ENCODE measurements at places on chromosomes 3 and 15.

- no peak for DNase-seq
These were observed 21.7 kb downstream of the DZIP1L start for GRCh38 chr3:138093721-138094120.

GRCh38 chr15:42066764-42067415, 27.5 kb downstream of the PLA2G4D start:
- no peak for DNase-seq

- DNase-seq, result no peak
These were observed 2.7 kb downstream of the FBXO40 start for GRCh38 chr3:121595765-121596406.

DNA sequence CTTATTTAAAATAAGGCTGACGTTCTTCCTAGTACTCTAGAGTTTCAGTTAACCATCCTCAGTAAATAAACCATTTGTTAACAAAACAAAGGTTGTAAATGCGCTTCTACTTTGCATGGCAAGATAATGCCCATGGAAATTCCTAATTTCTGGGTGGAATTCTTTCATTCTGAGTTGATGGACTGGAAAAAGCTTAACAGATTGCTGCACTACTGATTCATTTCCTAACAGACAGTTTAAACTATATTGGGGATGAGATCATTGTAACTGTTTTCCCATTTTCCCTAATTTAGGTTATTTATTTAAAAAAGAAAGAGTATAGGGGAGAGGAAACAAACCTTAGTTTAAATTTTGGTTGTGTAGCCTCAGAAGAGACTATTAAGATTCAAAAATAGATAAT, 342.2 kb downstream of the NLGN1 start:
- no peak for DNase-seq

- DNase-seq, result no peak
These were observed 102.3 kb downstream of the POLQ start for GRCh38 chr3:121443456-121443855.

GRCh38 chr3:109930582-109930981, 593.2 kb upstream of the DPPA4 start:
- DNase-seq, result no peak

DNA sequence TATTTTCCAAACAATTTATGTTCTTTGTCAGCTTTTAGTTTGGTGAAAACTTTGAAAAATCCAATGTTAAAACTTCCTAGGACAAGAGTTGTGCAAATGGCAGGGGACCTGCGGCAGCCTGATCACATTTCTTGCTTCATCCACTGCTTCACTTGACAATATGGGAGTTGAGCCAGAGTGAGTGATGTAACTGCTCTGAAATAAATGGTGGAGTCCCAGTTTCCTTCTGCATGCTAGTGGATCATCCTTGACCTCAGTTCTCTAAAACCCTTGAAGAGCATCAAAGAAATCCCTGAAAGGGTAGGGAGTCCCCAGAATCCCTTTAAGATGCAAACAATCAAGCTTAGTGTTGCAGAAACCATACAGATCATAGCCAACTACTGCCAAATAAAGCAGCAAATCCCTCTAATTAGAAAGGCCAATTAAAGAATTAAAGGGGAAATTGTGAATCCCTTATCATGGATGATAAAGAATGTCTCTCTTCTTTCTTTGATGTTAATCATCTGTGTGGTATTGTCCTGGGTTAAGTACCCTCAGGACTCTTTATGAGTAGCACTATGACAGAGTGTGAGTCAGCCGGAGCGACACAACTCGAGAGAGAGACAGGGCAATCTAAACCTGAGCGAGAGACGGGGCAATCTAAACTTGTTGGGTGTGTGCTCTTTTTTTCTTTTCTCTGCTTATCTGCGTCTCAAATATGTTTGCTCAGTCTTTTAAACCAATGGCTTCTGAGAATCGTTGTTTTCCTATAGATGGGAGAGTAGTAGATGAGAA, 41.8 kb upstream of the GAP43 start:
- DNase-seq, result no peak

DNA sequence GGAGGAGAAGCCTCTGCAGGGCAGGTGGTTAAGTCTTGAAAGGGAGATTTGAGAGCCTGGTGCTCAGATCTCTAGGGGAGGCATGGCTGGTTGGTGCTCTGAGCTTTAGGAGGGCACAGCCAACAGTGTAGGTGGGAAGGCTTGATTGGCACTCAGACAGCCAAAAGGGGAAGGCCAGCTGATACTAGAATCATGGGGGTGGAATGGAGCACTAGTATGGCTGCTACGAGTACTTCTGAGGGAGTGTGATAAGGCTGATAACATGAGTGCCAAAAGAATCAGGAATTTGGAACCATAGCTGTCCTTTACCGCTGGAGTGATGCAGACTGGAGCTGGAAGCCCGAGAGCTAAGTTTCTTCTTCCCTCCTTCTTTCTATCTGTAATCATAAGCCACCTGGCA, 184.6 kb upstream of the TBC1D5 start:
- DNase-seq, result no peak

GRCh38 chr3:14620512-14620911, 31.1 kb upstream of the CCDC174 start:
- no peak for DNase-seq

DNA sequence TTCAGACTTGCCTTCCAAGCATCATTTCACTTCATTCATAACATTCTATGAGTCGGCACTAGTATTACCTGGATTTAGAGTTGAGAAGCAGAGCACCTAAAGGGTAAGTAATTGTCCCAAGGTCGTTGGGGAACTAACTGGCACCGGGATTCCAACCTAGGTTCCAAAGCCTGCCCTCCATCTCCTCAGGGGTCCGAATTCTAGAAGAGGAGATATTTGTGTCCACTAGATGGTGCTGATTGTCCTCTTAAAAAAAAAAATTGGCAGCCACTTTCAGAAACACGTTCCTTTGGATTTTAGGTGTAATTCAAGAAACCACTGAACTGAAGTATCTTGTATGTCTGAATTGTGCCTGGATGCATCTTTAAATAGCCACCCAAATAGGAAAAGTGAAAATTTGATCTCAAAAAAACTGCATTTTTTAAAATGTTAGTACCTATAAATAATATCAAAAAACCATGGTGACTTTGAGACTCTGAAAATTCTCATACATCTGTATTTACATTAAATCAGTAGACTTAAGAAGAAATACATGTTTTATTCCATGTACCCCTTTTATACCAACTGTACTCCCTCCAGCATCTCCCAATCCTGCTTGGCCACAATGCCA, 3.9 kb upstream of the FSIP1 start:
- DNase-seq, result no peak

GRCh38 chr15:72182244-72182643, 15.3 kb downstream of the GRAMD2A start:
- no peak for DNase-seq

- DNase-seq, result no peak
These were observed 318.5 kb upstream of the ADAMTS9 start for GRCh38 chr3:65006300-65006739.

- DNase-seq, result no peak
These were observed 83.1 kb upstream of the RASGRP1 start for GRCh38 chr15:38647683-38648082.

DNA sequence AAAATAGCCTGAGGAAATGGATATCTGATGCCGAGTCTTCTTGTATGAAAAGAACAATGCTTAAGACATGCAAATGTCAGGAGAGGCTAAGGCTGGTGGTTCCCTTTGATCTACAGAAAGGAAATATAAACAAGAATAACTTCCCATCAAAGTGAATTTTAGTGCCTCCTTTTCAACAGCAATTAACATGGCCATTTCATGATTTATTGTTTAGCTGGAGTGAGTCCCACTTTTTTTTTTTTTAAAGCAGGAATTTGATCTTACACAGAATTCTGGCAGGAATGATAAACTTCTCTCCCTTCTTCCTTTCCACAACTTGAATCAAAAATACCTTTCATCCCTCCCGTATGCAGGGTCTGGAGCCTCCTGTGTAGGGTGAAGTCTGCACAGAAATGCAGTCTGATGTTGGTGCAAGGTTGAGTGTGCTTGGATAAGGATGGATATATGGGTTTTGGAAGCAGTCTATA, 287.0 kb downstream of the MEX3B start:
- DNase-seq, result no peak

DNA sequence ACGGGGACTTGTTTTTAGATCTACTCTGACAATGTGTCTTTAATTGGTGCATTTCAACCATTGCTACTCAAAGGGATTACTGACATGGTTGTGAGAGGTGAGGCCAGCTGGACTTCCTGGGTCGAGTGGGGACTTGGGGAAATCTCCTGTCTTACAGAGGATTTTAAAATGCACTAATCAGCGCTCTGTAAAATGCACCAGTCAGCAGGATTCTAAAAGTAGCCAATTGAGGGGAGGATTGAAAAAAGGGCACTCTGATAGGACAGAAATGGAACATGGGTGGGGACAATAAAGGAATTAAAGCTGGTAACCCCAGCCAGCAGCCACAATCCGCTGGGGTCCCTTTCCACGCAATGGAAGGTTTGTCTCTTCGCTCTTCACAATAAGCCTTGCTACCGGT, 122.5 kb upstream of the SNRPN start:
- DNase-seq, result no peak
